ENCODE measurements at places on chromosomes 1 and 21. TPM values are rescaled to one million over a fixed set of nuclear protein-coding genes. Genes with fewer than 3 reads are reported as not detected.

DNA sequence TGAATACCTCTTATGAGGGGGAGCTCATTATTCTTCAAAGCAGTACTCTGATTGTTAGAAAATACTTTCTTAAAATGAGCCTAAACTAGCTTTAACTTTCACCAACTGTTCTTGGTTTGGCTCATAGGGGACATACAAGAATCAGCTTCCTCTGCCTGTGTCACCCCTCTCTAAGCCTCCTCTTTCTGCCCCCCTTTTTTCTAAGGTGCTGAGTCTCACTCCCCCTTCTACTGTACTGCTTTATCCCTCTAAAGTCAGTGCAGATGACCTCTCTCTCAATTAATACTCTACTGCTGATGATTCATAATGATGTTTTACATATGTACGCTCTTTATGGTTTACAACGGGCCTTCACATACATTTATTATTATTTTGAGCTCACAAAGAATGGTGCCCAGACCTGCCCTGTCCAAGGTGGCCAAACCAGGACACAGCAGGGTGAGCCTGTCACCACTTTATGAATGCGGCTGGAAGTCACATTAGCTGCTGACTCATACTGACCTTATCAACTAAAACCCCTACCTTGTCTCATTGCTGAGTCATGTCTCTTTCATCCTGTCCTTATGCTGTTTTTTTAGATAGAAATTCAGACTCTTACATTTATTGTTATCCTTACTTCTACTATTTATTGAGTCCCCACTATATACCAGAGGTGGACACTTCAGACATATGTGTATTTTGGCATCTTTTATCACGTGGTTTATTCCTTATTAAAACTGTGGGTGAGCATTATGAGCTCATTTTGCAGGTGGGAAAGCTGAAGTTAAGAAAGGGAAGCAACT lies 126.9 kb downstream of the RNF220 start:
- no peak overlapping the region for H3K27ac ChIP-seq
- DNase-seq, result no peak
- H3K4me1 ChIP-seq, result no peaks in the 10 kb centered on the region
- H3K36me3 ChIP-seq, result no peaks in the 10 kb centered on the region

- H3K4me3 ChIP-seq, result no peak overlapping the region
- DNase-seq, result no peak
- no peak overlapping the region for H3K27ac ChIP-seq
- H3K27me3 ChIP-seq, result no peaks in the 10 kb centered on the region
- no peaks in the 10 kb centered on the region for H3K4me1 ChIP-seq
These were observed 79.5 kb upstream of the DNAJC6 start for GRCh38 chr1:65229754-65230339.

GRCh38 chr1:176531036-176531435 lies 68.1 kb downstream of the PAPPA2 start:
- H3K4me1 ChIP-seq, result no peaks in the 10 kb centered on the region
- H3K4me3 ChIP-seq, result no peak overlapping the region
- no peaks in the 10 kb centered on the region for H3K27me3 ChIP-seq
- no peak overlapping the region for H3K27ac ChIP-seq
- H3K36me3 ChIP-seq, result no peaks in the 10 kb centered on the region

- peak overlapping the region; percentile 90 for H3K4me3 ChIP-seq
- DNase-seq, result peak; percentile 49
- H3K27me3 ChIP-seq, result no peaks in the 10 kb centered on the region
- H3K36me3 ChIP-seq, result no peaks in the 10 kb centered on the region
These were observed 837 bp downstream of the SLC16A1 start for GRCh38 chr1:112954945-112955772.

- peaks cover 5% of the 10 kb centered on the region for H3K27me3 ChIP-seq
- no peaks in the 10 kb centered on the region for H3K4me1 ChIP-seq
- DNase-seq, result no peak
- H3K36me3 ChIP-seq, result no peaks in the 10 kb centered on the region
These were observed 49.4 kb downstream of the ILDR2 start for GRCh38 chr1:166925810-166926478.

DNA sequence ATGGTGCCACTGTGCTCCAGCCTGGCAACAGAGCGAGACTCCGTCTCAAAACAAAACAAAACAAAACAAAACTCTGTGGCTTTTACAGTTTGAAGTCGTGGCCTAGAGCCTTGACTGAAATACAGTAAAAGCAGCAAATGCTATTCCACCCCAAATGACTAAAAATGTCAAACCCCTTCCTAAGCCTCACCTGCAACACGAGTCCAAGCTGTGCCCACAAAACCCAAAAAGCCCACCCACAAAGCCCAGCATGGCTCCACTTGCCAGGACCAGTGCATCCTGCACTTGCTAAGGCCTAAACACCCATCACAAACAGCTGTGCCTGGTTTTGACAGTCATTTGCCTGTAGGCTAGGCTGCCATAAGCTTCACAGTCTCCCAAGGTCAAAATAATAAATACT lies 21.3 kb downstream of the VAV3 start:
- no peaks in the 10 kb centered on the region for H3K27me3 ChIP-seq
- no peaks in the 10 kb centered on the region for H3K36me3 ChIP-seq
- peaks cover 25% of the 10 kb centered on the region for H3K4me1 ChIP-seq
- DNase-seq, result no peak

GRCh38 chr1:2801046-2801445 lies 447 bp downstream of the TTC34 start:
- DNase-seq, result no peak
- H3K36me3 ChIP-seq, result no peaks in the 10 kb centered on the region
- H3K27ac ChIP-seq, result no peak overlapping the region
- no peaks in the 10 kb centered on the region for H3K27me3 ChIP-seq

DNA sequence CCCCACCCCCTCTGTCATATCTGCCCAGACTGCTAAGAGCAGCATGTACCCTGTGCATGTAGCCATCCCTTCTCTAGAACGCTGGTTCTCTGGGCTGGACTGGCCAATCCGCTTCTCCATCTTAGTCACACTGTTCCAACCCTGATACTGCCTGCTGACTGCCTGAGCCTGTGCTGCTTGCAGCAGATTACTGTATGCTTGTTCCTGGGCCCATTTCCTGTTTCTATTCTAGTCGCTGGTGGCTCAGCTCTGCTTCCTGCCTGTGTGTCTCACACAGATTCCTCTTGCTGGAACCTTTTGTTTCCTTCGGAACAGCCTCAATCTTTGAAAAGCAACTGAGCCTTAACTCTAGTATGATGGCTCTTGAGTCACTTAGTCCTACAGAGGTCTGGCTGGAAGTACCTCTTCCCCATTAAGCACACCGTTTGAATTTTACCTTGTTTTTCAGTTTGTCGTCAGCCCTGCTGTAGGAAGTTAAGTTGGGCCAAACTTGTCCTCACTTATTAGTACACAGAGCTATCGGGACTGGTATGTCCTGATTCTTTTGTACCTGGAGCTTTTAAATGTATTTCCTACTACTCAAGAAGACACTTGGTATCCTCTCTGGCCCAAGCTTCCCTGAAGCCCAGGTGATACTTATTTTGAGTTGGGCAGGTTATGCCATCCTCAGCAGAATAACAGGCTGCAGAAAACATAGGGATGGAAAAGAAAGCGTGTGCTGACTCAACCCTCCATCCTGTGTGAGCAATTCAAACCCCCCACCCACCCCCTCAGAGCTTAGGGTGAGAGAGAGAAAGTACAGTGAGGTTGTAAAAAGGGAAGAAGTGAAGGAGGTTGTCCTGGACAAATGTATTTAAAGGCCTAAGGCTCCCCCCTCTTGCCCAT lies 43.4 kb upstream of the PIGV start:
- H3K27me3 ChIP-seq, result no peaks in the 10 kb centered on the region
- H3K36me3 ChIP-seq, result peaks cover 38% of the 10 kb centered on the region
- peak overlapping the region; percentile 68 for H3K4me3 ChIP-seq
- H3K4me1 ChIP-seq, result peaks cover 73% of the 10 kb centered on the region
- peak overlapping the region; percentile 95 for H3K27ac ChIP-seq

DNA sequence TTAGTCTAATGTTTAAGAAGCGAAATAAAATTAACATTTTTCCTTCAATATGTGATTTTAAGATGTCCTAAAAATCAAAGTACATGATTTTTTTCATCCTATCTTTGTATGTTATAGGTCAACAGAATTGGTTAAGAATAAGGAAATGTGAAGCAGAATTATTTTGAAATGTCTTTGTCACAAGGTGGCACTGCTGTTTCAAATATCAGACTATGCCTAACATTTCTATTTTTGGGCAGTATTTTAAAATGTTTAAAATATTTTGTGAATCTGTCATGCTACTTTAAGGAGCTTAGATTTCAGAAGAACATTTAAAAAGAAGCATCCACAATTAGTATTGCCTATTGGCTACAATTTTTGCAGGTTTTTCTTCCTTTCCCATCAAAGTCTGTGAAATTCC lies 38.7 kb downstream of the AMY1C start:
- no peak overlapping the region for H3K4me3 ChIP-seq
- H3K36me3 ChIP-seq, result no peaks in the 10 kb centered on the region
- no peaks in the 10 kb centered on the region for H3K27me3 ChIP-seq
- DNase-seq, result no peak
- H3K27ac ChIP-seq, result no peak overlapping the region

CATSPER4 gene
- total RNA-seq, result not detected

All from CD4-positive, CD25-positive, alpha-beta regulatory T cell (primary cell).